MCF 10A (cell line): ENCODE measurements at places on chromosomes 2 and 18. TPM values are rescaled to one million over a fixed set of nuclear protein-coding genes. Genes with fewer than 3 reads are reported as not detected.

DNA sequence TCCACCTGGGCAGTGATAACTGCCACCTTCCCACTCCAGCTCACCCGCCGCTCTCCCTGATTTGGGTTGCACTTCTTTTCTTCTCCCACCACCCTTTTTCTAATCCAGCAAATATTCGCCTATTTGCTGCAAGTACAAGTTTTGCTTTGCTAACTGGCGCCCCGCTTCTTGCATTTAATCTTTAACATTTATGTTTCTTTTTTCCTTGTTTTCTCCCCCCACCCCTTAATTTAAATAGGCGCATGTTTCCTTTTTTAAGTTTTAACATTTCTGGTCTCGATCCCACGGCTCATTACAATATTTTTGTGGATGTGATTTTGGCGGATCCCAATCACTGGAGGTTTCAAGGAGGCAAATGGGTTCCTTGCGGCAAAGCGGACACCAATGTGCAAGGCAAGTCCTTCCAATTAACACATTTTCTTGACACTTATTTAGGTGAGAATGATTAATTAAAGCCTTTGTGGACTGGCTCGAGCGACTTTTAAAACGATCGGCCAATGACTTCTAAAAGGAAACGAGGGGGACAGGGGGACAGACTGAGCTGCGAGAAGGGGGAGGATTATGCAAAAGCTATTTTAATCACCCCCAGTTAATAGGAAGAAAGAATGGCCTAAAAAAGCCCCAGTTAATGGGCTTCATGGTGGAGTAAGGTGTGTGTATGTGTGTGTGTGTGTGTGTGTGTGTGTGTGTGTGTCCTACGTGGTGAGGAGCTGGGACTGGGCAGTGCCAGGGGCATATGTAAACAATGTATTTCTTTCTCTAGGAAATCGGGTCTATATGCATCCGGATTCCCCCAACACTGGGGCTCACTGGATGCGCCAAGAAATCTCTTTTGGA is 1.6 kb downstream of the TBR1 start:
- DNase-seq, result no peak

The MBP gene
- 31.6 and 31.7 TPM in 2 replicates for total RNA-seq

The RGPD3 gene
- 0.20 TPM in 1 of 2 replicates, not detected in the other for total RNA-seq

The TMEM17 gene
- total RNA-seq, result 2.6 and 3.1 TPM in 2 replicates

- peak; percentile 79 for DNase-seq
These were observed 4.9 kb downstream of the KLHL30 start for GRCh38 chr2:238143239-238143951.

DNA sequence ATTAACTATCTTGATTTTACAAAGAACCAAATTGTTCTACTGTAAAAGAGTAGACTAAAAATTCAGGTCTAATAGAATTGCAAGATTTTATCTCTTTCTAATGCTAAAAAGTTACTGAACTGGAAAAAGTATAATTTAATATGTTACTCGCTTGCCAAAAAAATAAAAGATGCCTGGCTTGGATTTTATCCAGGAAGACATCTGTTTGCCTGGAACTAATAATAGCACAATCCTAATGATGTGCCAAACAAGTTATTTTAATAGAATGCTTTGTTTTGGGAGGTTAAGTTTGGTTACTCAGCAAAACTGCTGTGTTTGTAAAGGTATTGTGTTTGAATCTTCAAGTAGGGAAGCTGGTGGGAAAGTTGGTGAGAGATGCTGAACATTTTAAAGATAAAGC is 19.4 kb upstream of the ZSWIM2 start:
- DNase-seq, result no peak

- no peak for DNase-seq
These were observed 730.6 kb upstream of the FANCL start for GRCh38 chr2:58971511-58972360.

DNA sequence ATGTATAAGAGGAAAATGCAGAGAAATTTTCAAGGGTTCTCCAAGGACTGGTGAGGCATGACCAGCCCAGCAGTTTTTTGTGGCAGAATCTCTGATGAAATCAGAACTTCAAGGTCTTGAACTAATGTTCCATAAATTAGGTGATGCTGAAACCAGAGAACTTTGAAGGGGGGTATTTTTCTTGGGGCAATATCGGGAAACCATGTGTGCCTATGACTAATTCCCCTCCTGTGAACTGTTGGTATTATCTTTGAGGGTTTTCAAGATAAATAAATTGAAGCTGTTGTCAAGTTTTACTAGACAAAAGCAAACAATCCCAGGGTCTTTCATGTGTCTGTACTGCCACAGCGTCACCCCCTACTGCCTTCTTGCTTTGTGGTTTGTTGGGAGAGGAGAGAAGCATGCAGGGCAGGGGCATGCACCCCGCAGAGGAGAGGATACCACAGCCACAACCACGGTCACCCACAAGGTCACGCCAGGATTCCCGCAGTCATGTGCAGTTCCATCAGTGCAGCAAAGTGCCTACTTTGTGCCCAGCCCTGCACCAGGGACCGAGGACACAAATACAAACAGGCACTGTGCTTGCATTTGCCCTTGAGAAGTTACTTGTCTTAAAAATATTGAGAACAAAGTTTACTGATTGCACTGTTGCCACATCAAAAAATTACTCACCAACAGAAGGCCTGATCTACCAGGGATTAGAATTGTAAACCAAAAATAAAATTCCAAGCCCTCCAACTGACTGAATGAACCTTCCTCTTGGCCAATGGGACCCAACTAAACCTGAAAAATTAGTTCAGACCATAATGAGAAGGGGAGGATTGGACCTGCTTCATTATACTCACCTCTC is 413.3 kb upstream of the TRIB2 start:
- peak; percentile 92 for DNase-seq

The POMC gene
- total RNA-seq, result not detected in 2 replicates

- peak; percentile 96 for DNase-seq
These were observed 1.5 kb upstream of the VSNL1 start for GRCh38 chr2:17538844-17539554.

DNA sequence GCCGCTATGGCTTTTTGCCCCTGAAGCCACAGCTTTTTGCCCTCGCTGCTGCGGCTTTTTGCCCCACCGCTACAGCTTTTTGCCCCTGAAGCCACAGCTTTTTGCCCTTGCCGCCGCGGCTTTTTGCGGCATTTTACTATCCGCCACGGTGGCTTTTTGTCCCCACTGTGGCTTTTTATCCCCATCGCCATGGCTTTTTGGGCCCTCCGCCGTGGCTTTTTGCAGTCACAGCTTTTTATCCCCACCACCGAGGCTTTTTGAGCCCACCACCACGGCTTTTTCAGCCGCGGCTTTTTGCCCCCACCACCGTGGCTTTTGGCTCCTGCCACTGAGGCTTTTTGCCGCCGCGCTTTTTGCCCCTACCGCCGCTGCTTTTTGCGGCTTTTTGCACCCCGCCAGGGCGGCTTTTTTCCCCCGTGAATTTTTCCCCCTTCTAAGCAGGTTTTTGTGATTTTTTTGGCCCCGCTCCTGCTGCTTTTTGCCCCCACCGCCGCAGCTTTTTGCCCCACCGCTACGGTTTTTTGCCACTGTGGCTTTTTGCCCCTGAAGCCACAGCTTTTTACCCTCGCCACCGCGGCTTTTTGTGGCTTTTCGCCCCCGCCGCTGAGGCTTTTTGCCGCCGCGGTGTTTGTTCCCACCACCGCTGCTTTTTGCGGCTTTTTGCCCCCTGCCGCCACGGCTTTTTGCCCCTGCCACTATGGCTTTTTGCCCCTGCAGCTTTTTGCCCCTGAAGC is 2797.2 kb upstream of the TEKT4 start:
- no peak for DNase-seq

DNA sequence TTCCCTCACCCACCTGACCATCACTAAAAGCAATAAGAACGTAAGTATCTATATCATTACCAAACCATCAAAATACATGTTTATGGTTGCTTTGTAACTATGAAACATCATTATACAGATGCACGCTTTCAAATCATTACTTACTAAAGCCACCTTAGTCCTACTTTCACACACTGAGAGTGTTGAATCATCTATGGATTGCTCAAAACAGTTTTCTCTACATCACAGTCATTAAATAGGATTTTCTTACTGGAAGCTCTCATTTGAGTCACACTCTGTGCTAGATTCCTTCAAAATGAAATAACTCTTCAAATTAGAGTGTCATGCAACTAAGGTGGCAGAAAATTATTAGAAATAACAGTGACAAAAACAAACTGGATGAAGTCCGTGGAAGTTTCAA is 878.4 kb downstream of the CPS1 start:
- no peak for DNase-seq

GRCh38 chr2:219515874-219516629 is 1.8 kb downstream of the ASIC4 start:
- no peak for DNase-seq

DNA sequence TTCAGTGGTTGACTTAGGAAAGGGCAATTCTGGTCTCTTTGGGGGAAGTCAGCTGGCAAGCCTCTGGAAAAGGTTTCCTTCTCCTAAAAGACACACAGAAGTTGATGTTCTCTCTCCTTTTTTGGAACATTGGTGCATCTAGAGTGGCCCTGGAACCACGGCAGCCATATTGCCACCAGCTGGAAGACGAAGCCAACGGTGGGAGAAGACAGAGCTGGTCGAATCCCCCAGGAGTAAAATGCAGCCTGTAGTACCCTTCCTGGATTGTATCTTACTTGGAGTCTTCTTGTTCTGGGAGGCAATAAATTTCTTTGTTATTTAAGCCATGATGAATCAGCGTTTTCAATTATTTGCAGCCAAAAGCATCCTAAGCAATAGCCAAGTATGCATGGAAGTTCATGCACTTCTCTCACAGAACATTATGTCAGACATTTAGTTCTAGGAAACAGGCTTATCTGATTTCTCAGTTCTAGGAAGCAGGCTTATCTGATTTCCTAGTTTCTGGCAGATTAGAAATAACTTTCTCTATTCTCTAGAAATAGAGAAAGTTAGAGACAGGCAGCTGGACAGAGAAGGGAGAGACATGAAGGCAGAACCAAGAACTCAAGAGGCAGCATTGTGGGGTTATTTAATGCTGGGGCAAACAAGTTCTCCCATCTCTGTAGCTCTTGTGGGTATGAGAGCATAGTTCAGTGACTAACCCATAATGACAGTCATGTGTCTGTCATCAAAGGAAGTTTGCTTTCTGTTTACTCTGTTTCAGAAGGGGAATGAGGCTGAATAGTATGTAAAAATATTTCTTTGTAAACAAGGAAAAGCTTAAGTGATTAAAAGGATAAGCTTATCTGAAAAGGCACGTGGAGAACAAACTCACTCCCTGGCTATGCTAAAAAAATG is 40.5 kb upstream of the NABP1 start:
- peak; percentile 36 for DNase-seq

DNA sequence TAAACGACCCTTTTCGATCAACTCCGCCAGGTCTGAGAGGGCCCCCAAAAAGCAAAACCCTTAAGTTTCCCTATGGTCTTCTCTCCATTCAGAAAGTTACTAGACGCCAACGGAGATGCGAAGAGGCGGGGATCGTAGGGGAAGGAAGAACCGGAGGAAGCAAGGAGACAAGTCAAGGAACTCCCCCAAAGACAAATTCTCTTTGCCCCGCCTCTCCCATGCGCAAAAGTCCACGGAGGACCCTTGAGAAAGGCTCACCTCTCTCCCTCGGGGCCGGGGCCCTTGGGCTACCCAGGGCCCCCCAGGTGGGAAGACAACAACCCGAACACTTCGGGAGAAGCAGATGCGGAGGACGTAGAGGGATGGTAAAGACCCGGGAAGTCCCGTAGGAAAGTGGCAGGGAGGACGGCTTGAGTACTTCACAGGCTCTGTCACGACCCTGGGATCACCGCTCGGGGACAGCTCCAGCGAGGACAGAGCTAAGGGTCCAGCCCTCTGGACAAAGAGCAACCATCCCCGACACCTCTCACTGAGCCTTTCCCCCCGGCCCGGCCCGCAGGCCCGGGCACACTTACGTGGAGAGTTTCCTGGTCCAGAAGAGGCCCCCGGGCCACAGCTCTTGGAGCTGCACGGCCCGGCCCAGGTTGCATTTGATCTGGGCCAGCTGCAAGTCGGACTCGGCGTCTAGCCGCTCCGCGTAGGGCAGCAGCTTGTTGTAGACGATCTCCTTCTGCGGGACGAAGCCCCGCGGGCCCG is 647 bp downstream of the PSME4 start:
- peak; percentile 51 for DNase-seq

DNA sequence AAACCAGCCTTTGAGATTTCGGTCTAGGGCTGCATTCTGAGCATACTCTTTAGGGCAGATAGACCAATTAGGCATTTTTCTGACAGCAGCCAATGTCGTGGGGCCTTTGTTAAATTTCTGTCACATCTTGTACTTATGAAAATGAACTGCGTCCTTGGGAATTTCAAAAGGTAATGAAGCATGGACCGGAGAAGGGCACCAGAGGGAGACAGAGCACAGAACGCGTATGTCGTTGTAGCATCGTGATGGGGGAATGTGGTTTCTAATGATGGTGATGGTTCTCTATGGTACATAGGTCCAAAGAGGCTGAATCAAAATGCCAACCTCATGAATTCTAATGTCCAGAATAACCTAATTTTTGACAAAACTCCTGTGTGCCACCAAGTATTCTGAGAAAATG is 483.9 kb upstream of the CRIM1 start:
- no peak for DNase-seq

The SAG gene
- not detected in 2 replicates for total RNA-seq

DNA sequence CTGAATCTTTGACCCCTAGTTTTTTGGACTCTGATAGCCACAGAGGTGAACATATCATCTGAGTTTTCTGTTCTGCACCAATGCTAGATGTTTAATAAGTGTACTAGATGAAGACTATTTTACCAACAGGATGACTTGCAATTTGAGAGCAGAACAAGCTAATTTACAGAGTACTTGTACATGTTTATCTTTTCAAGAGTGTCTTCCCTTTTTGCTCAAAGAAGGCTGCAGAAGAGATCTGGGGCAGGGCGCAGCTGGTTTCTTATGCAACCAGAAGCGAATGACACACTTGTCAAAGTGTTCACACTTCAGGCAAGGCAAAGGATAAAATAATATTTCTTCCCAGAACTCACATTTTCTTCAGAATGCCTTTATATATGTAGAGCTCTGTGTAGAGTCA is 86.0 kb downstream of the VWA3B start:
- DNase-seq, result no peak

GRCh38 chr2:39281391-39281790 is 37.6 kb upstream of the CDKL4 start:
- DNase-seq, result no peak

GRCh38 chr2:54677476-54678265 is 45.8 kb upstream of the EML6 start:
- no peak for DNase-seq
